Activated naive CD8-positive, alpha-beta T cell treated with anti-CD3 and anti-CD28 coated beads, Interleukin-2, amount 10 ng/mL, durations not matched to agents 7 days and 5 days (primary cell): ENCODE measurements at places on chromosomes 2 and 18. TPM values are rescaled to one million over a fixed set of nuclear protein-coding genes. Genes with fewer than 3 reads are reported as not detected.
A peak's percentile ranks its signal among the peaks of the same experiment; 100 is the strongest.

SCN9A gene
- total RNA-seq = not detected

ICOS gene
- 32.0 TPM for total RNA-seq

RFTN2 gene
- 0.88 TPM for total RNA-seq

GRCh38 chr18:46772357-46772756 is 15.5 kb upstream of the ST8SIA5 start:
- DNase-seq = no peak

RUFY4 gene
- 4.9 TPM for total RNA-seq

EHBP1 gene
- total RNA-seq = 27.2 TPM

SERPINB13 gene
- total RNA-seq = not detected

GRCh38 chr2:157442191-157442590 is 1.7 kb downstream of the CYTIP start:
- no peak for DNase-seq

DNA sequence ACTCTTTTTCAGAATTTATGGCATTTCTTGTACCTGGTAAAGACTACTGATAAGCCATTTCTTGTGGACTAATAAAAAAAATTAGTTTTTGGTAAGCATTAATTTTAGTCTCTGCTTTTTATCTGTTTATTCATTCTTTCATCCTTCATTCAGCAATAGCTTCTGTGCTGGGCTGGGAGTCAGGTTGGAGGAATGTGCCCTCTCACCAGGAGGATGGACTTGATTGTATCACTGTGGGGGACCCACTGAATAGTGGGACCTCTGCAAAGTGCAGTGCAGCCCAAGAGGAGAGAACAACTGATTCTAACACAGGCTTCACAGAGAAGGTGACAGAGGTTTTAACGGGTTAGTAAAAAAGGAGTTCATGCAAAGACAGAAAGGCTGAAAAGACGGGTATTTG is 39.1 kb downstream of the CDC42EP3 start:
- DNase-seq = no peak

- DNase-seq = no peak
Observed at GRCh38 chr18:61817086-61817485, 75.7 kb downstream of the RNF152 start.

GRCh38 chr2:122905431-122905830 is 1119.7 kb upstream of the CNTNAP5 start:
- DNase-seq = no peak

DNA sequence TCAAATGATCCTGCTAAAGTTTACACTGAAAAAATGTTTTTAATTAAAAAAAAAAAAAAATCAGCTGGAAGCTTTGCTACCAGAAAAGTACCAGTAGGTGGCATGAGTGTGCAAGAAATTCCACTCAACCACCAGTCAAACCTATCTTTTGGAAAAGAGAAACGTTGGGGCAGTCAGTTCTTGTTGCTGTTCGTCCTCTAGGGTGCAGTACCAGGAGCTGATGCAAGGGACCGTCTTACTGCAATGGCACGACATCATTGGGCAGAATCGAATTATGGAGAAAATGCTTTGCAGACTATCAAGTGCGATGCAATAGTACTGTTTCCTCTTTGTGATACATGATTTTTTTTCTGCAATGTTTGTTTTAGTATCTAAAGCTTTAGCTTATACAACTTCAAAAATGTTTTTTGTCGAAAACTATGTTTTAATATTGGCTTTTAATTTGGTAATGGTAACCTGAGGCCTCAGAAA is 18.3 kb downstream of the YPEL5 start:
- no peak for DNase-seq

- DNase-seq = no peak
Observed at GRCh38 chr2:173407646-173408045, 53.0 kb downstream of the CDCA7 start.

MYCN gene
- total RNA-seq = not detected

- no peak for DNase-seq
Observed at GRCh38 chr2:167856190-167856589, 391.2 kb downstream of the STK39 start.

UGT1A9 gene
- not detected for total RNA-seq

SLC23A3 gene
- 4.4 TPM for total RNA-seq

CDCA7 gene
- total RNA-seq = 81.5 TPM

RPL37A gene
- total RNA-seq = 2,315 TPM

GRCh38 chr2:55048508-55049042 is 1.7 kb downstream of the RTN4 start:
- no peak for DNase-seq

- no peak for DNase-seq
Observed at GRCh38 chr2:36290306-36290856, 65.2 kb upstream of the CRIM1 start.

- DNase-seq = peak; percentile 79
Observed at GRCh38 chr2:106095478-106096298, 98.4 kb downstream of the UXS1 start.
